ENCODE measurements at places on chromosomes 6 and 20.
A peak's percentile ranks its signal among the peaks of the same experiment; 100 is the strongest.

DNA sequence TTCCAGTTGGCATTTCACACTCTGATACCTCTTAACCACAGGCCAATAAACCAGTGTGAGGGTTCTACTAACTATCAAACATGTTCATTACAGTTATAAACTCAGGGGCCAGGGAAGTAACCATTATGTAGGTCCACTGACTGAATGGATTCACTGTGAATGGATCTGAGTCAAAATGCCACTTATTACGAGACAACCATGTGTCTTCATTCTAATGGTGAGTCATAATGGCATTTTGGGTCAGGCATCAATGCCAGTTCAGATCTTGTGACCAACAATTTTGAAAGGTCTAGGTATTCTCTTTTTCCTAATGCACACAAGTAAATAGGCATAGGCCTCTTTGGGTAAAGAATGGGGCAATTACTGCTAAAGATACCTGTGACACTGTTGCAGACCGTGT is 112.2 kb upstream of the HEY2 start:
- DNase-seq, result no peak

GRCh38 chr6:159729598-159730331 is 2.5 kb downstream of the WTAP start:
- peak; percentile 27 for DNase-seq

DNA sequence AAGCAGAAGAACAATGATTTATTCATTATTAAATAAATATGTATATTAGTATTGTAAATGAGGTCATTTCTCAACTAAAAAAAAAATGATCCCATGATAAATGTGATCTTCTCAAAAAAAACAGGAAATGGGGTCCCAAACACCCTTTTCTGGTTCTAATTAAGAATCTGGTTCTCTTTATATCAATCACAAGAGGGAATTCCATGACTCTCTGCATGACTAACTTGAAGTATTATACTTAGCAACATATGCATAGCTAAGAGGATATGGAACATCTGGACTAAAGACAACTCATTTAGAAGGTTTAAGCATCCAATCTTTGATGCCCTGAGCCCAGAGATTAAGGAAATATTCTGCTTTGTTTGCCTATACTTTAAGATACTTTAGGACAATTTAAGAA is 89.7 kb upstream of the EMILIN3 start:
- DNase-seq, result no peak

DNA sequence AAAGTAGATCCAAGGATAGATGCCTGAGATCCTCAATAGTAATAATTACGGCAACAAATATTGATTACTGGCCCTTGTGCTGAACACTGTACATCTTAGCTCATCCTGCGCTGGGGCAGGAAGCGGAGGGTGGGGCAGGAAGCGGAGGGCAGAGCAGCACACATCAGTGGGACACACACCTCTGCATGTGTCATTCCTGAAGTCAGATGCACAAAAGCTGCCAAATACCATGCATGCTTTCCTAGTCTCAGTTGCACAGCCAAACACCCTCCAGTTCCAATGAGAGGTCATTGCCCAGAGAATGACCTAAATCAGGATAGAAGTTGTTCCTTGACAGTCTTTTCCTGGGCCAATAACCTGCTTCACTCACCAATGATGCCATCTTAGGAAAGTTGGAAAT is 74.4 kb upstream of the FOXC1 start:
- no peak for DNase-seq

DNA sequence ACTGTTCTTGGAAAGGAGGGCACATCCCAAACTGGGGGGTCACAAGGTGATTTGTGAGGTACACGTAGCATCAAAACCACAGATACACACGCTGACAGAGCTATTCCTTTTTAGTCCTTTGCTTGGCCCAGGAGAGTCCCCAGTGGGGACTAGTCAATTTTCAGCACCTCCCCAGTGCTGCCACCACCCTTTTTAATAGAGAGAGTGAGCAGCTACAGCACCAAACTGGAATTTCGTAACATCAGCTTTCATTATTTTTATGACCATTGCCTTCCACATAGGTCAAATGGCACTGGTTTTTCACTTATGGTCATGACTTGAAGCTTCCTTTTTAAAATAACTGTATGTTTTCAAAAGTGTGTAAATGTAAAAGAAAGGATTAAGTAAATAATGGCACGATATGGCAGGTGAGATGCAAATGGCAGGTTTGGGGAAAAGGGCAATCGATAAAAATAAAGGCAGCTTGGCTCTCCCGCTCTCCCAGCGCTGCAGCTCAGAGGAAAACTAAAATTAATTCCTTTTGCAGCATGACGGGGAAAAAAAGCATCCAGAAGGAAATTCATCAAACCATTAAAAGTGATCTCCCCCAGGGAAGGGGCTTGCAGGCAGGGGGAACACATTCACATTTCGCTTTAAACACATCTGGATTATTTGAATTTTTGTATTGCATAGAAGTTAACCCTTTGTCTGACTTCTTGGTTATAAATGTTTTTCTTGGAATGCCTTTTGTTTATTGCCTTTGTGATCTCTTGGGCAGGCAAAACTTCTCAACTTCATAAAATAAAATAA is 95.2 kb downstream of the ANKRD60 start:
- no peak for DNase-seq

- DNase-seq, result no peak
Measured at GRCh38 chr20:6381887-6382286, 259.1 kb upstream of the FERMT1 start.

GRCh38 chr6:167407239-167408064 is 82.6 kb downstream of the TTLL2 start:
- DNase-seq, result no peak

- DNase-seq, result no peak
Measured at GRCh38 chr20:1178103-1178502, 6.7 kb downstream of the TMEM74B start.

GRCh38 chr6:26200918-26201721 is 113.9 kb downstream of the HFE start:
- DNase-seq, result no peak

- DNase-seq, result peak; percentile 9
Measured at GRCh38 chr6:22361576-22361975, 64.7 kb upstream of the PRL start.

DNA sequence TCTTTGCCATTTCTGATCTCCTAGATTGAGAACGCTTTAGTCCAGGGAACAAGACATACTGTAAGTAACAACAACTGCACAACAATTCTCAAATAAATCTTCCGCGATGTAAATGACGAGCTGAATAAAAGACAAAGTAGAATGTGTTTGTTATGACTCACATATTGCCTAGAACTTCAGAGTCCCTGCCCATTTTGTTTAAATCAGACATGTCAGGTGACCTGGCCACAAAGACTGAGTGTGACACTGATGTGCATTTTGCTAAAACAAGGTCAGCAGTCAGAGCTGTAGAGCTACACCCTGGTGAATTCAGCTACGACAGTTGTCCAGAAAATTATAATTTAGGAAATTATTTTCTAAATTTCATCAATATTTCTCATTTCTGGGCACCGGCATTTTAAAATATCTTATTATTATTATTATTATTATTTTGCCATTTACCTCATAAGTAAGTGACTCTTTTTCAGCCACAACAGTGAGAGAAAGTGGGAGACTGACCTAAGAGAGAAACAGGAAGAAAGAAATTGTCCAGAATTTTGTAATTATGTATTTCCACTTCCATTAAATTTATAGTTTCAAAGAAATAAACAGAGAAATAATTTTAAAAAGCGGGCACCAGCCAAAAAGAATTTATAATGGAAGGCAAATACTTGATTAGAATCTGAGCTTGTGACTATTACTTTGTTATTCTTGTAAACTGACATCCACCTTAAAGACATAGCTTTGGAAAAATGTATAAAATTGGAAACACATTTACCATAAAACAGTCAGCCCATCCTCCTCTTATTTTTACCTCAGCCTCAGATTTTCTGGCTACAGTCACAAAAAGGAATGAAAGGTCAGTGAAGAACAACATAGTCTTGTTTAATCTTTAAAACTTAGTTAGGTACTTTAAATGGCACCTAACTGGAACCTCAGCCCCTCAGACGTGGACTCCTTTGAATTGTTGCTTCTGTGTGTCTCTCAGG is 157.0 kb upstream of the CITED2 start:
- peak; percentile 53 for DNase-seq

- DNase-seq, result no peak
Measured at GRCh38 chr6:167993169-167993568, 4.3 kb upstream of the KIF25 start.

DNA sequence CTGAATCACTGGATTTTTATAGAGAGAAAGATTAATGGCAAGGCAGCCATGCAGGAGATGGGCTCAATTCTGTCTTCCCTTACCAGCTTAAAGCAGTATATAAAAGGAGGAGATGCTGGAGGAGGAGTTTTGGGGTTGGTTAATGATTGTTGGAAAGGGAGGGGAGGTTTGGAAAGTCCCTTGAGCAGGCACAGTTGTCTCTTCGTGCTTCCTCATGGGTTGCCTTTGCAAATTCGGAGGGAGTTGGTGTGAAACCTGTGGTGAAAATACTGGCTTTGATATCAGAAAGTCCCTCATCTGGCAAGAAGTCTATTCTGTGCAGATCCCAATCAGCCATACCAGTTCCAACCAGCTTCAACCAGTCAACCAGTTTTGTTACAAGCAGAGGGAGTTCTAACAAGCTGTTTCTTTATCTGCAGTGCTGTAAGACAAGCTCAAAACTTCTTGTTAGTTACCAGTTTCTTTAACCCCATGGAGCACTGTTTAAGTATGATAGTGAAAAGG is 107.0 kb downstream of the HIVEP1 start:
- peak; percentile 52 for DNase-seq

DNA sequence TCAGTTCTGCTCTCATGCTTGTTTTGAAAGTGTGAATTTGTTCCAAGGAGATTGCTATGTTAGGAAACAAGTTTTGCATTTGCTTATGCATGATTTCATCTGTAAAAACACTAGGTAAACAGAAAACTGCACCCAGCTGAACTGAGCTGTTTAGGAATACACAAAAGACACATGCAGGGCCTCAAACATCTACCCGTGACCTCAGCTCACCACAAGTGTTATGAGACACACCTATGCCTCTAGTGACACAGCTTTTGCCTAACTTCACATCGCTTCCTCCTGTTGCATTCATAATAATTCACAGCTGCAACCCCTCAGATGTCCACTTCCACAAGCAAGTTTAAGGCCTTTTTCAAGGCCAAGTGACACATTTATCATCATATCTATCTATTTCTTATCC is 98.0 kb upstream of the SLC24A3 start:
- no peak for DNase-seq

DNA sequence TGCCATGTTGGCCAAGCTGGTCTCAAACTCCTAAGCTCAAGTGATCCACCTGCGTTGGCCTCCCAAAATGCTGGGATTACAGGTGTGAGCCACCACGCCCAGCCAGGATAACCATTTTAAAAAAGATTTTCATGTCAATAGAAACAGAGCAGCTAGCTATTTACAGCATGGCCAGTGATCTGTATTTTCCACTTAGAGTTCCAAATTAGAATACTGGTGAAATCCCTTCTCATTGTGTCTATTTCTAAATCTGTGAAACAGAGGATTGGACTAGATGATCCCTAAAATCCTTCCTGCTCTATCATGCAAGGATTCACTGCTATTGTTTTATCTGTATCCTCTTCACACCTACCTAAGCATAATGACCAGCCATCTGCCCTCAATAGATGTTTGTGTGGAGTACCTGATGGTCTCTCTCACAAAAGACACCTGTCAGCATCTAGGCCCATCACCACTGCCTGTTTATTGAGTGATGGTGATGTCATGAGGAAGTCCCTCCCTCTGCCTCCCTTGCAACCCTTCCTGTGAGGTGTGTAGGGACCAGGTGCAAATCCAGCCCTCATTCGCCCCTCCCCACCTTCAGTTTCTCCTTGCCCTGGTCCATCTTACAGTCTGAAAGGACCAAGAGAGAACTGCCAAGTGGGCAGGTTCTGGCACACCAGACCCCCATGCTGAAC is 26.5 kb upstream of the SMIM29 start:
- no peak for DNase-seq

DNA sequence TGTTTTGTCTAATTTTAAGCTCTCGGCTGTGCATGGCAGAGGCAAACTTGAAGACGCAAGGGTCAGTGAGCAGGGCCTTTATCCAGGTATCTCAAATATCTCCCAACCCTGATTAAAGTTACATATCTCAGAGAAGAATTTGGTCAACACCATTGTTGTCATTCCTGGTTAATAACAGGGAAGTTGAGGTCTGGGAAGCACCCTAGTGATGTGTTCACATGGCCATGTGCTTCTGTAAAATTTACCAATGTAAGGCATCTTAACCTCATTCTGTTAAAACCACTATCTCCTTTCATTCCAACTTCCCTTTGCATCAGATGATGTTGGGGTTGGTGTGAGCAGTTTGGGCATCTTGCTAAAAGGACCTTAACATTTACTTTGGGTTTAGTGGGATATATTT is 4.0 kb upstream of the FAM110A start:
- DNase-seq, result peak; percentile 52

GRCh38 chr20:819680-820322 is 13.7 kb upstream of the FAM110A start:
- DNase-seq, result no peak

GRCh38 chr20:59291740-59292383 is 8.5 kb upstream of the EDN3 start:
- DNase-seq, result no peak

- DNase-seq, result no peak
Measured at GRCh38 chr6:75117701-75118100, 88.2 kb downstream of the COL12A1 start.

DNA sequence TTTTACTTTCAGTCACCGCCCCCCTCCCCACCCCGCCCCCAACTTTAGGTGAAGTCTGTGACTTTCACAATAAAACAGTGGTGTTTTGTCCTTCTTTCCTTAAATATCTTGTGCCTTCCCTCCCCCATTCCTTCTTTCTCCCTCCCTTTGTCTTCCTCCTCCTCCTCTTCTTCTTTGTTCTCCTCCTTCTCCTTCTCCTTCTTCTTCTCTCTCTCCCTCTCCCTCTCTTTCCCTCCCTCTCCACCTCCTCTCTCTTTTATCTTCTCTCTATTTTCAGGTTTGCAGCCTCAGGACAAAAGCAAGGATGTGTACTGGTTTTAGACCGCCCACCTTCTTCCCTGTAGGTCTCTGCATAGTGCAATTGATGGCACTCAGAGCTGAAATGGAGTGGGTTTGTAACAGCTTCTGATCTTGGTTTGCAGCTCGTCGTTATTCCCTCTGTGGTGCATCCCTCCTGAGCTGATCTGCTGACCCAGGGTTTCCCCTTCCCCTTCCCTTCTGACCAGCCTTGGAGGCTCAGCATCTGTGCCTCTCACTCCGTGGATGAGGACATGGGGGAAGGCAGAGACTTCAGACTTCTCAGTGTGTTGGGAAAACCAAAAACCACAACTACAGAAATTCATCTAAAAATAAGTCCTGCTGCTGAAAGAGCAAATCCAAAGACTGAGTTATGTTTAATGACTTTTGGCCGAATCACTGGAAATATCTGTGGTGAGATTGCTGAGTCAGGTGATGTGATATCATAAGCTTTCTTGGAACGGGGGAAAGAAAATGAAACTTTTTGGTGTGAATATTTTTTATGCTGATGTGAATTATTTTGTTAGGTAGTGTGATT is 6.9 kb downstream of the VGLL2 start:
- DNase-seq, result no peak

- DNase-seq, result no peak
Measured at GRCh38 chr6:63795006-63795405, 159.4 kb downstream of the PHF3 start.

GRCh38 chr6:51531623-51532022 is 555.8 kb downstream of the PKHD1 start:
- DNase-seq, result no peak

All from erythroblast (primary cell).